HEK293T (cell line): ENCODE measurements at places on chromosomes 2 and 18.

GRCh38 chr18:32576296-32576916 lies 105.7 kb upstream of the GAREM1 start:
- DNase-seq = peak; percentile 78

- no peak for DNase-seq
Observed at GRCh38 chr2:100066246-100066645, 76.1 kb downstream of the AFF3 start.

DNA sequence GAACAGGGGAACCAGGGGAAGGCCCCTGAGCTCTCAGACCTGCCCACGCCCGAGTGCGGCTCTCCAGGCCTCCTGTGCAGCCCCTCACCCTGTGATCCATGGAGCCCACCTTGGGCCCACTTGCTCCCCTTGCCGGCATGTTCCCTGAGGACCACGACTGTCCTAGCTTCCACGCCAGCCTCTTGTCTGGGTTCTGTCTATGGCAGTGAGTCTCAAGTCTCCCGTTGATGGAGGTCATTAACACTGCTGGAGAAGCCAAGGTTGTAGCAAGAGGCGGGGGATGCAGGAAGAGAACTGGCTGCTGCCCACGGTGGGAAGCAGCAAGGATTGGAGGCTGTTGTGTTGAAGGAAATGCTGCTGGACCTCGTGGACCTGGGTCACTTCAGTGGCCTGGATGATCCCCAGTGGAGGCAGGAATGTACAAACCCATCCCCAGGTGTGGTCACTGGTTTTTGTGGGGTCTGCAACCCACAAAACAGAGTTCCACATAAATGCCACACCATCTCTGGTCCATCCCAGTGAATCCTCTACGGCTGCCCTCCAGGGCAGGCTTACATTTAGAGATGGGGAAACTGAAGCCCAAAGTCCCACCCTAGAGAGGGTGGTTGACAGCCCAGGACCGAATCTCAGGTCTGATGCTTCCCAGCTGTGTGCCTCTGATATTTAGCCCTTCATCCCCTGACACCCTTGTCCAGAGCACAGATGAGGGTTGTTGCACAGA lies 150.3 kb downstream of the NDUFA10 start:
- DNase-seq = no peak

DNA sequence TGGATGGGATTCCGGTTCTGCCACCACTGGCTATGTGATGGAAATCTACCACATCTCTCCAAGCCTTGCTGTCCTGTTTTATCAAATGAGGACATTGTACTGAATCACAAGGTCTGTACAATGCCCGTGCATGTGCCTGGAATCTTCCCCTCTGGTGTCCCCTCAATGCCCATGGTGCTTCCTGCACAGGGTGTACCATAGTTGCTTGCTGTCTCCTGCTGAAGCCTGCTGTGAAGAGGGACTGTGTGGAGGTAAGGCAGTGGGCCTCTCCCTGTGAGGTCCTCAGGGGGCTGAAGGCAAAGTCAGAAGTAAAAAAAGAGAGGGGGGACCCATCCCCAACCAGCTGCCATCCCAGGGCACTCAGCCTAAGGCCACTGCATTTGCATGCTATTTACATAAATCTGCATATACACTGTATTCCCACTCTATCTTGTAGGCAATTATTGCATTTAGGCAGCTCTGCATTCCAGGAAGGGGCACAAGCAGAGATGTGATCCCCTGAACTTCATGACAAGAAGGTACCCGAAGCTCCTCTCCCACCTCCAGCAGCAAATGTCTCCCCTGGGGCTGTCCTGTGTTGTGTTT lies 9.1 kb upstream of the STEAP3 start:
- no peak for DNase-seq

DNA sequence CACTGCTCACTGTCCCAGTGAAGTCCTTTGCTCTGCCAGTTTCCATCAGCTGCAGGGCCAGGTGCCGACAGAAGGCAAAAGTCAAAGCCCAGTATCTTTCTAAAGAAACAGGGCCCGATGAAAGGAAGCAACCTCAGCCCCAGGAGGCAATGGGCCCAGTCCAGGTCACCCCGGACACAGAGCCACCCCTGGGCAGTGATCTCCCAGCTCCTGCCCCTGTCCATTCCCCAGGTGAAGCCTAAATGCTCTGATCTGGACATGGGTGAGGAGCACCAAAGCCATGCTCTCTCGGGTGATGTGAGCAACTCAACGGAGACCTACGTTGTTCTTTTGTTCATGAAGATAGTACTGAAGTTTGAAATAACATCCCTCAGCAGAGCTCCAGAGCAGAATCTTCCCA lies 61.6 kb downstream of the HDAC4 start:
- DNase-seq = no peak

- DNase-seq = no peak
Observed at GRCh38 chr2:50065835-50066234, 911.5 kb upstream of the FSHR start.

DNA sequence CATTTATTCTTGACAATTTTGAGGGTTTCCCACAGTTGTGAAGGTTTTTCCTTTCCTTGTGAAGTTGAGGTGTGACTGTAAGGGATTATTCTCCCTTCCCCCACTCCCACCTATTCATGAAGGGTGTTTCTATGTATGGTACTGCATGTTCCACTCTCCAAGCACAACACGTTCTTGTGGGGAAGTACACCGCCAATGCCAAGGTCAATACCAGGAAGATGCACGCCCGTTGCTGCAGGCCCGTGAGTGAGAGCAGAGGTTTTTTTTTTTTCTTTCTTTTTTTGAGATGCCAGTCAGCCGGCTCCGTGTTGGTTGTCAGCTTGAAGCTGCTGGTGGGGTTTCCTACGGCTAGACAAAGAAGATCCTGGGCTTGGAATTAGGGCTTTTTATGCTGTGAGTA lies 38.6 kb upstream of the EPHA4 start:
- DNase-seq = no peak

GRCh38 chr2:72669121-72669520 lies 156.7 kb downstream of the EXOC6B start:
- no peak for DNase-seq

DNA sequence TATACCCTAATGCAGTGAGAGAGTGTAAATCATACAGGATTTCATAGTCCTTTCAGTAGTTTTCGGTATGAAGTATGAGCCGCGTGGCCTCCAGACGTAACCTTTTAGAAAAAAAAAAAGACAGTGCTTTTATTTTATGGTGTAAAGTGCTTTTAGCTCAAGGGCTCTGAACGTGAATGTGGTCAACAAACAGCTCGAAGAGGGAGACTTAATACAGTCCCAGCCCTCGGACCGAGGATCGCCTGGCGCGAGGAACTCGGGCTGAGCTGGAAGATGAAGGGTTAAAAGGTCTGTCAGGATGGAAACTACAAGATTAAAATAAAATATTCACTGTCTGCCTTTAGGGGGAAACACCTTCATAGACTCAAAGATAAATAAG lies 4.0 kb upstream of the BCL11A start:
- DNase-seq = no peak

- DNase-seq = no peak
Observed at GRCh38 chr2:140711867-140712266, 1418.9 kb downstream of the LRP1B start.

GRCh38 chr18:8603663-8604520 lies 5.3 kb upstream of the RAB12 start:
- DNase-seq = no peak

- DNase-seq = no peak
Observed at GRCh38 chr2:148756292-148756975, 111.9 kb downstream of the EPC2 start.

- no peak for DNase-seq
Observed at GRCh38 chr2:31384771-31385276, 29.7 kb downstream of the XDH start.

GRCh38 chr2:26874514-26874913 lies 26.6 kb downstream of the DPYSL5 start:
- DNase-seq = no peak

DNA sequence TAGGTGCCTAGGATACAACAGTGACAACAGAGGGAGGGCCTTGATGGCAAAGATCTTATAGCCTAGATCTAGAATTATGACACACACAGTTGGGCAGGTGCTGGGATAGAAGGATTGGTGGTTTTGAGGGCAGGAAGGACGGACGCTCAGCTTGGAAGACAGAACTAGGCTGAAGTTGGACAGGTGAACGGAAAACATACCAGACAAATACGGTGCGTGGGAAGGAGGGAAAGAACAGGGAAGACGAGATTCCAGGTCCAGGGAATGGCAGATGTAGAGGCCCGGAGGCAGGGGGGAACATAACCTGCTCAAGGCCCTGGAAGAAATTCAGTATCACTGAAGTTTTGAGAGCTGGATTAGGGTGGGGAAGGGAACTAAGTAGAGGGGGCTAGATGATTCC lies 40.8 kb downstream of the CRACDL start:
- no peak for DNase-seq

DNA sequence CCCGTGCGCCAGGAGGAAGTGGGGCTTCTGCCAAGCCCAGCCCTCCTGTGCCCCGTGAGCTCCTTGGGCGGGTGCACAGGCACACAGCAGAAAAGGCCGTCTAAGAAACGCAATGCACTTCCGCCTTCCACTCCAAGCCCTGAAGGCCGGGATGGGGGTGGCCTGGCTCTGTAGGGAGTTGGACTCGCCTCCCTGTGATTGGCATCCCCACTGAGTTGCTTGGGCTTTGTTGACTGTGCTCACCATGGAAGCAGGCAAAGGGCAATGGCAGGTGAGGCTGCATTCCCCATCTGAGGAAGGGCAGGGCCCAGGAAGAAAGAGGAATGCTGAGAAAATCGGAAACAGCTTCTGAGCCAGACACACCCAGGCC lies 66.8 kb downstream of the CRACDL start:
- DNase-seq = no peak
